ENCODE measurements at places on chromosomes 6 and 20.
A peak's percentile ranks its signal among the peaks of the same experiment; 100 is the strongest.

- no peak for DNase-seq
These were observed 24.2 kb downstream of the PDRG1 start for GRCh38 chr20:31927627-31928159.

DNA sequence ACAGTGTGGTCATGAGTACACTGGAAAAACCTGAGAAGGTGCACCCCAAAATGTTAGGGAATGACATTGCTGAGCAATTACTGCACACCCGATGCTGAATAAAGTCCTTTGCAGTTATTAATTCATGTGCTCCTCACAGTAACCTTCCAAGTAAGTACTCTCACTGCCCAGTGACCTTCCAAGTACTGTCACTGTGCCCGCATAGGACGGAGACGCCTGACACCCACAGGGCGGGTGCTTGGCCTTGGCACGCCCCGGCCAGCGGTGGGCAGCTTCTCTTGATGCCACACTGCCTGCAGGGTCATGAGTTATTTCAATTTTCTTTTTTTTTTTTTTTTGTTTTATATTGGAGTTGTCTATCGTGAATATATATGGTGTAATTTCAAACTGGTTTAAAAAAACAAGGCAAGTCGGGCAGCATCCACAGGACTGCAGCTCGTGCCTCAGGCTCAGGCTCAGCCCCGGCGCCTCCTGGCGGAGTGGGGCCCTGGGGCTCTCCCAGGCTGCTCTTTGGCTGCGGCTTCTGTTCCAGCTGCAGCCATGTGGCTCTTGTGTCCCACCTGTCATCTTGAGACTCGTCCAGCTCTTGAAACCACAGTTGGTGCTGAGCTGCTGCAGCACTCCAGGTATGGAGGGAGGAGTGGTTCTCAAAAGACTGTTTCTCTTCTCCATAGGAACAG lies 27.0 kb downstream of the PNLDC1 start:
- no peak for DNase-seq

- no peak for DNase-seq
These were observed 87.0 kb downstream of the FHL5 start for GRCh38 chr6:96649926-96650325.

GRCh38 chr6:38221251-38221650 lies 401.7 kb downstream of the ZFAND3 start:
- DNase-seq, result no peak

DNA sequence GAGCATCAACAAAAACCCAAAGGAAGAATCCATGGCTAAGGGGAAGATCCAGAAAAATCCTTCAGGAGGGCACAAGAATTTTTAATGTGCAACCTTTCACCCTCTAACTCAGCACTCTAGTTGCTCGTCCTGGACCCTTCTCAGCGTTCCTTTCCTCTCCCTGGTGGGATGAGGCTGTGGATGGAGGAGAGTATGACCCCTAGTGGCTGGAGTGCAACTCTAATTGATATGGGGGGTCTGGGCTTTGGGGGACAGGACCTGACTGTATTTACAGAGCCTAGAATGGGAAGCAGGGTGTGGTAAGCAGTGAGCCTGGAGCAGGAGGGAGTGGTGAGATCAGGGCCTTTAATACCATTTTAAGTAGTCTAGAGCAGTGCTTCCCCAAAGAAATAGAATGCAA lies 83.9 kb upstream of the CEP85L start:
- DNase-seq, result no peak

- DNase-seq, result no peak
These were observed 65.1 kb upstream of the DUSP22 start for GRCh38 chr6:227074-227782.

DNA sequence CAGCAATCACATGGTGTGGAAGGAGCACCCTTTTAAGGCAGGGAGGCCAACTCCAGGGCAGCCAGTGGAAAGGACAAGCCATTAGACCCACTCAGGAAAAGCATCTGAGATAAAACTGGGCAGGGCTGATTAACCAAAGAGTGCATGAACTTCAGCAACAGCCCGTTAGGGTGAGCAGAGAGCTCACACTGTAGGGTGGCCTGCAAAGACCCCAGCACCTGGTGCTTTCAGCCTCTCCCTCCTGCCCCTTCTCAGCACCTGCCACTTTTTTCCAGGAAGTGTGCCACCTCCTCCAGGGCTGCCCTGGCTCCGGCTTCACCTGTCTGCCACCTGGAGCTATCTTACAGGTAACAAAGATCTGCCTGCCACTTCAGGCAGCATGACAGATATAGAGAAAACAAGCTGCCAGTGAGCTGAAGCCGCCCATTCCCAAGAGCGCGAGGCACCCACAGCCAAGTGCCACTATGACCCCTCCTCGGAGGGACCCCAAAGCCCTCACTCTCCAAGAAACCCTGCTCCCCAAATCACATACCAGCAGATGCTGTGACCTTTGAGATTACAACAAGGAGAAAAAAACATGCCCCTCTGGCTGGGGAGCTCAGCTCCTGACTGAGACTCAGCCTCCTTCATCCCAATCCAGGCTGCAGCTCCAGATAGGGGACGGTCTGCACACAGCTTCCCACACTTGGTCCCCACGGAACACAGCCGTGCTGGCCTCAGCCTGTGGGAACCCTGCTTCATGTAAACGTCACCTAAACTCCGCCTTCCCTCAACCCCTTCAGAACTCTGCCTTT lies 71.2 kb downstream of the ABHD12 start:
- no peak for DNase-seq

DNA sequence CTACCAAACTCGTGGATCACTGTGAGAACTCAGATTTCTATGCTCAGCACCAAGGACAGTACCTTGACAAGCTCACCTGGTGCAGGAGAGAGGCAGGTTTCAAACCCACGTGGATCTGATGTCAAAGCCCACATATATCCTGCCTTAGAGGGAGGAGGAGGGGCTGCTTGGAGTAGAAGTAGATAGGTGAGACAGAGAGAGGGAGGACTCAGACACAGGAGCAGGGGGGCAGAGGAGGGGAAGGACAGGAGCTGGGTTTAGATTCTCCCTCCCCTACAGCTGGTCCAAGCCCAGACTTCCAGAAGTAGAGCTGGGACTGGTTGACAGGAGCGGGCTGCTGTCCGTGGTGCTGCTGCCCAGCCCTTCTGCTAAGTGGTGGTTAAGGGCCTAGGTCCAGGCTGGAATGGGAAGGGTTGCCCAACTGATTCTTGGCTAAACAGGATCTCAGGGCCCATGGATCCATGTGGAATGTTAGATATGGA lies 77.5 kb downstream of the CDH22 start:
- no peak for DNase-seq

DNA sequence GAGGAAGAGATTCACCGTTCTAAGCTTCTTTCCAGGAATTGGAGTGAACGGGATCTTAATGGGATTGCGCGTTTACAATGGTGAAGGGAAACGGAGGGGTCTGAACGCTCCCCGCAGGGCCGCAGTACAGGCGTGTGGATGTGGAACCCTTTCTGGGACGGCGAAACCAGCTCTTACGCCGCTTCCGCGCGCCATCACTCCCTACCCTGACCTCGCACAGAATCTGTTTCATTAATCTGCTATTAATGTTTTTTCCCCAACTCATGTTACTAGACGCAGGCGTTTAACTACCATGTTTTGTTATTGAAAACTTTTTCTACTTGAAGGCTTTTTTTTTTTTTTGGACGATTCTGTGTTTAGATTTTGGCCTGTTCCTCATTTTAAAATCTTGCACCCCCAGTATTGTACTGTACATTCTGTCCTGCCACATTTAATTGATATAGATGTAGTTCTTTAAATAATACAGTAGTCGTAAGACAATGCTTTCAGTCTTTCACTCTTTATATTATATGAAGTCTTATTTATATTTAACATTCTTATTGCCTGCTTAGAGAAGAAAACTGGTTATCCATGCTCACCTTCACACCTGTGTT lies 696 bp upstream of the SUPT3H start:
- DNase-seq, result peak; percentile 1

DNA sequence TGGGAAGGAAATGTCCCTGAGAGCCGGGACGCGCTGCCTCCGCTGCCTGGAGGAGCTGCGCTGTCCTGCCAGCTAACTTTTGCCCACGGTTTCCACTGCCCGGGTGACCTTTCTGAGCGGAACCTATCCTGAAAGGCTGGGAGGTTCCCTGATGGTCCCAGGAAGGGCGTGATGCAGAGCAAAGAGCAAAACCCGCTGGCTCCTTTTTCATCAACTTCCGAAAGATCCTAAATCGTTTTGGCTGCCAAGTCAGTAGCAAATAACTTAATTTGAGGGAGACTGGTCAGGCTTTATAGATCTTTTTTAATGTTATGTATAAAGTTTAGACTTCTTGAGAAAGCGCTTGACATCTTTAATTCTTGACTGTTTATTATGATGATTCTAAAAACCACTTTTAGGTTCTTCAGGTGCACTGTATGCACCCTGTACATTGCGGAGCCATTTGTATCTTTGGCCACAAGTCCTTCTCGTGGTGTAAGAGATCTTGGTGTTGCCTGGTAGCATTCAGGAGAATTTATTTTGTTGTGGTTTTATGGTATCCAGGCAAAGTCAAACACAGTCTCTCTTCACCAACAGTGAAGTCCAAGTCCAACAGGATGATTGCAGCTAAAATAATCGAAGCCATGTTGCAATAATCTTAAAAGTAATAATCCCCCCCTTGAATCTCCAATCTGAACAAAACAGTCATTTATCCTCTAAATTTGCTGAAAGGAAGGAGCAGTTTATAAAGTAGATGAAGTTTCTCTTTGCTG lies at the start of gene SYNE1:
TSS of gene SYNE1 (minus strand) at position 67 of the 752 bp plus-strand sequence. CDS start 9,031 bp downstream, outside the sequence.
- DNase-seq, result no peak

DNA sequence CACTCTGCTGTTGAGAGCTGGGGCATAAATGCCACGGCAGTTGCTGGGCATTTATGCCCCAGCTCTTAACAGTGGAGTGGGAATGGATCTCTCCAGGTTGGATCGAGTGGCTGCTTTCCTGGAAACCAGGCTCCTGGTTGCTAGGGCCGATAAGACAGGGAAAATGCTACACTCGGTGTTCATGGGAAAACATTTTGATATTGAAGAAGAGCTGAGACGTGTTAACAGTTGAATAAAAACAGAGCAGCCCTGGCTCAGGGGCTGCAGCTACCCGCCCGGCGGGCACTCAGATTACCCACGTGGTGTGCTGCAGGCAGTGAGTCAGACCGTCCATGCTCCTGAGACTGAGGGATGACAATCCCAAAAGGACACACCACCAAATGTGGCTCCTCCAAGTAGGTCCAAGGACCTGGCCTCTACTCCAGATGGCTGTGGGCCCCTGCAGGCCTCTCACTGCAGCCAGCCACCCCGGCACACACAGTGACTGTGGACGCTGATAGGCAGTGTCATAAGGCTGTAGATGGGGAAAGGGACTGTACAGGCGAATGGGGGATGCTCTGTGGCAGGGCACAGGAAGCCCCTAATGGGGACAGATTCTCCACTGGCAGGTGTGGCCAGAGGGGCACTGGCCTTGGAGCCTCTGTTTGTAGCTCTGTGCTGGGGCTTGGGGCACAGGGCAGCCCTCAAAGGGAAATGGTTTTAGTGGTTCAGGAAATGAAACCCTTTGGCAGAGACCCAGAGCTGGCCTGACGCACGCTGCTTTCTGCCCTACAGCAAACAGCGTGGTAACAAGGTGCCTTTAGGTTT lies 237.8 kb downstream of the LY86 start:
- DNase-seq, result no peak

GRCh38 chr6:160992061-160992979 lies 751 bp downstream of the MAP3K4 start:
- DNase-seq, result no peak

DNA sequence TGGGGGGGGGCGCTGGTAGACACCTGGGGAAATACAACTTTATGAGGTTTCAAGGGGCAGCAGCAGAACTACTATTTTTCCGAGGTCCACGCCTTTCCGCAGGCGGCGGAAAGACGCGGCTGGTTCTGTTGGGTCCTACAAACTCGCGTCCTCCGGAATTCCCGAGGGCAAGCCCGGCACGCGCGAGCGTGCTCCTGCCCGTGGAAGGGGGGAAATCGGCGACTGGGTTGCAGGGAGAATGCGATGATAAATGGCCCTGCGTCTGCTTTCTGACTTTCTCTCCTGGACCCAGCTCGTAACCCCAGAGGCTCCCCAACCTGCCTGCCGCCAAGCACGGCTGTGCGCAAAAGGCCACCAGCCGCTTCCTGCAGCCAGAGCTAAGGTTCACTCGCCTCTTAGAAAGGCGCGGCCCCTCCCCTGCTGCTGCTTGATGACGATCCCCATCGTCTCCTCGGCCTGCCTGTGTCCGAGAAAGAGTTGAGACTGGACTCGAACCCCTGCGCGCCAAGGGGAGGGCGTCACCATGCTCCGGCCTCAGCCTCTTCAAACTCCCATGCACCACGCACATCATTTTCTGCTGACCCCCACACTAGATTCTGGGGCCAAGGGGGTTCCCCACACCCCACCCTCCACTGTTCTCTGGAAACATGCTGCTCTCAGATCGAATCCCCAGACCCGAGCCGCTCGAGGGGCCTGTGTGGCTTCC lies 6.7 kb downstream of the FOXA2 start:
- DNase-seq, result no peak

DNA sequence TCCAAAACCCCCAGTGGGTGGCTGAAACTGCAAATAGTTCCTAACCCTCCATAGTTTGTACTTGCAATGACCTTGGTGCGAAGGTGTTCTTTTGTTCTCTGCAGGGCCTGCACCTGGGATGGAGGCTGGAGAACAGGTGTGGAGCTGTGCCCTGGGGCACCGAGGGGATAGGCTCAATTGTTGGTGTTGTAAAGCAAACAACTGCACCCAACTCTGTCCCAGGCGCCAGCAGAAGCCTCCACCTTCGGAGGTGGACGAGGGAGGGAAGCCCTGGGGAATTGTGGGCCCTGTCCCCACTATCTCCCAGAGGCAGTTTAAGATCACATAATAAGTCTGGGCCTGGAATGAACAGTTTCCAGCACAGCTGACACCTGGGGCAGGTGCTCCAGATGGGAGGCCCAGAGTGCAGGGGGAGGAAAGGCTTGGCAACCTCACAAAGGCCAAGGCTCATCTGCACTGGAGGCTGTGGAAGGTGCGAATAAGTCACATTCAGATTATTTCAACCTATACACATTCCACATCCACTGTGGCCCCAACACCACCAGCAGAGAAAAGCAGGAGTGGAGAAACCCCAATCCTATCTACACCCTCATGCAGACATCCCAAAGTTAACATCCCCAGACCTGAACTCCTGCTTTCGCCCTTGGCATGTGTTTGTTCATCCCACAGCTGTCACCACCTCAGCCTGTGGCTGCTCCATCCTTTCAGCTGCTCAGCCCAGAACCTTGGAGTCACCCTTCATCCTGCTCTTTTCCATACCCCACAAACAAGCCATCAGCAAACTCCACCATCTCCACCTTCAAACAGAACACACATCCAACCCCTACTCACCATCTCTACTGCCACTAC lies 12.3 kb upstream of the CBFA2T2 start:
- DNase-seq, result no peak

DNA sequence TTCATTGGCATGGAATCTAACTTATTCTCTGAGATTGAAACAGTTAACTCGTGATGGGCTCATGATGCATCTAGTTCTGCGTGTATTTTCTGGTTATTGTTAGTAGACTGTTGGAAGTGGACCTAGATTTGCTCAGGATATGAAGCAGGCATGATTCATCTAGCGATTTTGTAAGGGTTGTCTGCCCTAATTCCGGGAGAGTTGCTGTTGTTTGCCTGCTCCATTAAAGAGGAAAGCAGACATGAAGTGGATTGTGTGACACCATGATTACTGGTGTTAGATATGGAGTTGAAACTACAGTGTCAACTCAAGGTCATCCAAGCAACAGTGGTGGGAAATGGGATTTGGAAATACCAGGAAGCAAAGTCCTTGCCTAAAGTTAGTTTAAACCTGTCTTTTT lies 41.0 kb downstream of the SOX4 start:
- no peak for DNase-seq

- DNase-seq, result no peak
These were observed 180.1 kb upstream of the SOX4 start for GRCh38 chr6:21413428-21413827.

Data from activated T-helper 1 cell treated with Interleukin-2 at 50 U/mL for 16 hours (primary cell).